Stomach (tissue), 19 donors: ENCODE measurements at places on chromosomes 11 and 22. TPM values are rescaled to one million over a fixed set of nuclear protein-coding genes. Genes with fewer than 3 reads are reported as not detected.
A peak's percentile ranks its signal among the peaks of the same experiment; 100 is the strongest.

- no peak for DNase-seq
These were observed 1.3 kb downstream of the FAM181B start for GRCh38 chr11:82732348-82732733.

DNA sequence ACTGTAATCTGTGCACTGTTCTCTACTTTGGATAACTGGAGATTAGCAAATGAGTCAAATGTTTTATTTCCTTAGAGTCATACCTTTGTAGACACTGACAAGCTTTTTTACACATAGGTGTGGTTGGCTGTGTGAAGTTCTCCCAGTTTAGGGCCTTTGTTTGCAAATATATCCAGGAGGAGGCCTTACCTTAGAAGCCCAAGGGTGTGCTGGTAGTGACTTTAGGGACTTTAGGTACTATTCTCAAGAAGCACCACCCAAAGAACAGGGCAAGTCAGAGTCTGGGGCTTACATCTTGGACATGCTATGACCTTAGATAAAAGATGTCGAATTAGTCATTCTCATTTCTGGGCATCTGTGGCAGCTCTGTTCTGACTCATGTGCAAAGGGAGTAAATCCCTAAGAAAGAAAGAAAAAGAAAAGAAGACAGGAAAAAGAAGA lies 4.8 kb upstream of the FAR1 start:
- DNase-seq = no peak

DNA sequence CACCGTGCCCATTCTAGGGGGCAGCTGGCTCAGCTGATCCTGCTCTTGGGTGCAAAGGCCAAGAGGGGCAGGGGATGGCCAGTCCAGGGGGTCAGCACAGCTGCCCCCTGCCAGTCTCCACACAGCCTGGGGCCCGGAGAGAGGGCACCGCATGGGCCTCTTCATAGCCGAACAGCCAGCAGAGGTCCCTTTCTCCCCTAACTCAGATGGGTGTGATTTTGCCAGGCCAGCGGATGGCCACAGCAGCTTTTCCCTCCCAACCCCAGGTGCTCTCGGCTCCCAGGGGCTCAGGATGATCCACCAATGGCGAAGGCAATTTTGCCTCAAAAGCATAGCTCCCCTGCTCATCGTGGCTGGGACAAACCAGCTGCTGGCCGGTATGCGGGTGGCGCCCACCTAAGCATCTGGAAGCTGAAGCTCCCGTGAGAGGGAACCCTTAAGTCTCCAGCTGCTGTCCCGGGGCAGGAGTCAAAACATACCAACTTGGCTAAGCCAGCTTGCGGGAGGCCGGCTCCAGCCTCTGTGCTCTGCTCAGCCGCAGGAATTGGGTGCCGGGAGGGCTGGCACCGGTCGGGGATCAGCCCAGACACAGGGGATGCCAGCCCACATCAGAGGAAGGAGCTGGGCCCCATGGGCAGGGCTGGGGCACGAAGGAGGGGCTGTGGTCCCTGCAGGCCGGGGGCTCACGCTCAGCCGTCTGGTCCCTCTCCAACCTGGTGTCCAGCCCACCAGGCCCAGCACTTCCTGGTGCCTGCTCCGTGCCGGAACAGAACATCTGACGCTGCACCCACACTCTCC lies 30.5 kb upstream of the GNB1L start:
- DNase-seq = peak; percentile 3

GRCh38 chr11:128198216-128198772 lies 389.1 kb downstream of the ETS1 start:
- DNase-seq = no peak

ADAMTS8 gene
- total RNA-seq = 4.6 TPM

GRCh38 chr11:71244116-71244810 lies 8.1 kb downstream of the SHANK2 start:
- DNase-seq = peak; percentile 18

GRCh38 chr11:16787035-16787742 lies 48.7 kb downstream of the C11orf58 start:
- DNase-seq = no peak
